ENCODE measurements at places on chromosomes 1 and 21.

- no peak for DNase-seq
These were observed 8.7 kb downstream of the CSF1 start for GRCh38 chr1:109919303-109919702.

GRCh38 chr1:156599811-156600210, 1.5 kb downstream of the GPATCH4 start:
- no peak for DNase-seq

GRCh38 chr21:37435120-37435519, 68.5 kb downstream of the DYRK1A start:
- DNase-seq, result peak; percentile 7

DNA sequence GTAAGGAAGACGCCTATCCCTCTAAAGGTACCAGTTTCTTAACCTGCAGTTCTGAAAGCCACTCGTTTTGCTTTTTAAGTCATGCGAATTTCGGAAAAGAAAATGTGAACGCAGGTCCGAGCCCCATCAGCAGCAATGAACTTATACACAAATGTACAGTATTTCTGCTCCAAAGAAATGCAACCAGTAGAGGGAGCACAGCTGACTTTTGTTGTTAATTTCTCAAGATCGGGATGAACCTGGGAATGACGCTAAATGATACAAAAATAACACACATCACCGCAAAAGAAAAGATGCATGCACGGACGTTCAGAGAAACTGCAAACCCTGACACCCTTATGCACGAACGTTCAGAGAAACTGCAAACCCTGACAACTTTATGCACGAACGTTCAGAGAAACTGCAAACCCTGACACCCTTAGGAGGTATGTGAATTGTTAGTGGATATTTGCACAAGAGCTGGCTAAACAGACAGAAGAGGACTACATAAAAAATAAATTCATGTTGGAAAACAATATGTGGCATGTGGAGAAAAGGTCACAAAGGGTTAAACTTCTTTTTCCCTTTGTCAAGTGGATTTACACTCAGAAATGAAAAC, 3.5 kb upstream of the TIAM1 start:
- no peak for DNase-seq

- DNase-seq, result no peak
These were observed 97.2 kb downstream of the SPATA6 start for GRCh38 chr1:48374785-48375184.

GRCh38 chr1:160214481-160215140, 9.4 kb downstream of the PEA15 start:
- DNase-seq, result no peak

GRCh38 chr1:46809904-46810303, 11.1 kb downstream of the CYP4B1 start:
- no peak for DNase-seq

DNA sequence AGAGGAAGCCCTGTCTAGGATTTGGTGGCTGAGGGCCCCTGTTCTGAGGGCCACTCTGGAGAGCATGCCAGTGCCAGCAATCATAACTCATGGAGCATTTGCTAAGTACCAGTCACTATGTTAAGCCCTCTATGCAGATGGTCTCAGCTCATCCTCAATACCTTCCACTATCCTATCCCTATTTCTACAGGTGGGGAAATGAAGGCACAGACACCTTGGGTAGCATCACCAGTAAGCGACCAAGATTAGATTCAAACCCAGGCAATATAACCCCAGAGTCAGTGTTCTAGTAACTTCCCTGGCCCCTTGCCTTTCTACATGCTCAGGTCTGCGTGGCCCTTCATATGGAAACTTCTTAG, 7.9 kb upstream of the NBPF1 start:
- no peak for DNase-seq
